Smooth muscle cell of the umbilical artery (primary cell): ENCODE measurements at places on chromosomes 2 and 18. TPM values are rescaled to one million over a fixed set of nuclear protein-coding genes. Genes with fewer than 3 reads are reported as not detected.

The DSG3 gene
- 0.14 and 0.59 TPM in 2 replicates for total RNA-seq

The CFAP65 gene
- not detected in 2 replicates for total RNA-seq

The RNASEH1 gene
- total RNA-seq: 42.0 and 47.5 TPM in 2 replicates

The SERPINB12 gene
- total RNA-seq: not detected in 2 replicates

The LYG1 gene
- total RNA-seq: 0.14 TPM in 1 of 2 replicates, not detected in the other

The TEKT4 gene
- total RNA-seq: not detected in 2 replicates

The GCG gene
- total RNA-seq: not detected in 2 replicates

The SLC14A1 gene
- 30.9 and 135 TPM in 2 replicates for total RNA-seq

The TNFAIP6 gene
- total RNA-seq: 2.3 and 41.6 TPM in 2 replicates

The MAP3K19 gene
- total RNA-seq: not detected in 2 replicates

The DNMT3A gene
- 13.7 and 14.8 TPM in 2 replicates for total RNA-seq

The MAL gene
- total RNA-seq: not detected in 2 replicates

The SULT1C2 gene
- not detected in 2 replicates for total RNA-seq

The MYOM1 gene
- 2.4 and 3.0 TPM in 2 replicates for total RNA-seq

The EVX2 gene
- total RNA-seq: not detected in 2 replicates

The MC4R gene
- total RNA-seq: not detected in 2 replicates

The PELI1 gene
- total RNA-seq: 6.5 and 13.6 TPM in 2 replicates
